Left forelimb (tissue), 1 donor: ENCODE measurements at places on chromosomes 16 and 17.

DNA sequence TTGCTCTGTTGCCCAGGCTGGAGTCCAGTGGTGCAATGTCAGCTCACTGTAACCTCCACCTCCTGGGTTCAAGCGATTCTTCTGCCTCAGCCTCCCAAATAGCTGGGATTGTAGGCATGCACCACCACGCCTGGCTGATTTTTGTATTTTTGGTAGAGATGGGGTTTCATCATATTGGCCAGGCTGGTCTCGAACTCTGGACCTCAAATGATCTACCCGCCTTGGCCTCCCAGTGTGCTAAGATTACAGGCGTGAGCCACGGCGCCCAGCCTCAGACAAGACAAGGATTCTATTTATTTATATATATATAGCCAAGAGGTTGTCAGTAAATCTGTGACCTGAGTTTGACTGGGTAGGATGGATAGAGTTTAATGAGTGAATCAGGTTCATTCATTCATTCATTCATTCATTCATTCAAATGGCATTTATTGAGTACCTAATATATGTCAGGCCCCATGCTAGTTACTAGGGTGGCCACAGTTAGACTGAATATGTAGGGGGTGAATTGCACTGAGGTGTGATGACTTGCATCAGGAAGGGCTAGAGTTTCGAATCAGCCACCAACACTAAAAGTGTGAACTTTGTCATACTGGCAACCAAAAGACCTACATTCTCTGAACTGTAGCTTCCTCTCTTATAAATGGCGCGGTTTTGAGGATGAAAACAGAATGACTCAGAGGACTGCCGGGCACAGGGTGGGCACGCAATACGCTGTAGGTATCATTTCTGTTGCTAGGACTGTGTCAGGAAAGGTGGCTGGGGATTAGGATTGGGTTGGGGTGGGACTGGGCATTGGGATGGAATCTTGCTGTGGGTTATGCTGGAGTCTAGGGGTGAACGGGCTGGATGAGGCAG, 37.8 kb downstream of the ITGAE start:
- no peak for DNase-seq

- no peak for DNase-seq
These were observed 40.3 kb downstream of the COX4I1 start for GRCh38 chr16:85839681-85840240.

DNA sequence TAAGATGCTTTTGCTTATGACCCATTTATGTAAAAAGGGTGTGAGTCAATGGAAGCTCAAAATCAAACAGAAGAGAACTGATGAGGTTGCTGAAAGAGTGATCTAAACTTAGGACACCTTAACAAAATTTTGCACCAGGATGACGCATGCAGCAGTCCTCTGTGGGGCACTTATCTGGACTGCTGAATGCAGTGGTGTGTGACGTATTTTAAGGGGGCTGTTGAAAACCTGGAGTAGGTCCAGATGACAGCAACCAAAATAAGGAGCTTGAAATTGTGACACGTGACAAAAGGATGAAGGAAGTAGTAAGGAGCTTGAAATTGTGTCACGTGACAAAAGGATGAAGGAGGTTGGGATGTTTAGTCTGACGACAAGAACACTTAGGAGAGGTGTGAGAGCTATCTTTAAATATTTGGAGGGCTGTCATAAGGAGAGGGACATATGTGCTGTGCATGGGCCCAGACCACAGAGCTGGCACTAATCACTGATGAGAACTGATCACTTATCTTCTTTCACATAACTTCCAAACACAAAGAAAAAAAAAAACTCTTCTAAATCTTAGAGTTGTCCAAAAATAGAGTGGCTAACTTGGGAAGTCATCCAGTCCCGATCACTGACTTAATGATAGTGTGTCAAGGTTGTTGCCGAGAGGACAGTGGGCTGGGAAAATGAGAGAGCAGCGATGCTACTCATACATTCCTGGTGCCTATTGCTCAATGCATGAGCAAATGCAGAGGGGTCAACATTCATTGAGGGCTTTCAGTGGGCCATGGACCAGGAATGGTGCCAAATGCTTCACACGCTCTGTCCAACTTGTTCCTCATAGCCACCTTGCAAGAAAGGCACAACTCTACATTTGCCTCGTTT, 264.2 kb upstream of the ZFHX3 start:
- DNase-seq: no peak

DNA sequence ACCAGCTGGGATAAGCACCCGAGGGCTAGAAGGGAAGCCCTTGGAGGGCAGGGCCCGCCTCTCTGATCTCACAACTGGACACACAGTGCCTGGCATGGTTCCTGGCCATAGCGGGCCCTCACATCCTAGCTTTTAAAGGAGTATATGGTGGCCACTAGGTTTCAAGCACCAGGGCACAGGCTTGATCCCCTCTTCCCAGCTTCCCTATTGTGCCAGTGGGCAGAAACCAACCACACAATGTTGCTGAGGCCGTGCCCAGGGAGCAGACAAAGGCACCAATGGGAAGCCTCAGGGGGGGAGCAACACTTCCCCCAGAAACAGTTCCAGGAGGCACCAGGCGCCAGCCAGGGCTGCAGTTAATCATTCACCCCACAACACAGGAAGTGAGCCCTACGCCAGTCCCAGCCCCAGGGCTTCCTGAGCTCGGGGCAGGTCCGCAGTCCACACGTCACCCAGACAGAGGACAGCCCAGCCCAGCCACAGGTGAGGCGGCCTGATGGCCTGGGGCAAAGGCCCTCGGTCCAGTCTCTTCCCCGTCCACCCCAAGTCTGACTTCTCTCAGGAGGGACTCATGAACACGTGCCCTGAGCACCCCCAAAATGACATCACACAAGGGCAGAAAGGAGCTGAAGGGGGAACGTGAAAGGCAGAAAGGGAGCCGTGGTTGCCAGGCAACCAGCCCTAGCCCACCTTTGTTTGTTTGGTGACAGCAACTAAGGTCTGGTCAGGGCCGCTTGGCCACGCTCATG, 12.8 kb downstream of the SMIM5 start:
- peak; percentile 50 for DNase-seq

DNA sequence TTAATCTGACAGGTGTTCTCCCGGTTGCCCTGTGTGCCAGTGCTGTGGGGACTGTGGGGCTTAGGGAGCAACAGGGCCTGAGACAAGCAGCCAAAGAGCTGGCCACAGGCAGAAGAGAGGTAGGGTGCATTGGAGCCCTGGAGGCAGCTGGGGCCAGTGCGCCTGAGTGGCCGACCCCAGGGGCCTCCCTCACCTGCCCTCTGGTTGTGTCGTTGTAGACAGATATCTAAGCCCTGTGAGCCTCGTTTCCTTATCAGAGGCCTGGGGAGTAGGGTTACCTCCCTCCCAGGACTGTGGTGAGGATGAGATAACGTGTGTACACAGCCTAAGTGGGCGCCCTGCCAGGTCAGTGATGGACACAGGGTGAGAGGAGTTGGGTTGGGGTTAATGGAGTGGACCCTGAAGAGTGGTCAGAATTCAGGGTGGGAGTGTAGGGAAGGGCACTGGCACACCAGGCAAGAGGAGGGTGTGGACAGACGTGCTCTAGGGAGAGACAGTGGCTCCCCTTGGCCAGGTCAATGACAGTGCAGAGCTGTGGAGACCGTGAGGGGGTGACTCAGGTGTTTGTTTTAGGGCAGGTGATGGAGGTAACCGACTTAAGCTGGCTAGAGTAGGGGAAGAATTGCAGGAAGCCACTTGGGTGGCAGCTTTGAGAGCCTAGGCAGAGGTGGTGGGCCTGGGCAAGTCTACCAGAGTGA, 3.4 kb downstream of the NARF start:
- DNase-seq: no peak

DNA sequence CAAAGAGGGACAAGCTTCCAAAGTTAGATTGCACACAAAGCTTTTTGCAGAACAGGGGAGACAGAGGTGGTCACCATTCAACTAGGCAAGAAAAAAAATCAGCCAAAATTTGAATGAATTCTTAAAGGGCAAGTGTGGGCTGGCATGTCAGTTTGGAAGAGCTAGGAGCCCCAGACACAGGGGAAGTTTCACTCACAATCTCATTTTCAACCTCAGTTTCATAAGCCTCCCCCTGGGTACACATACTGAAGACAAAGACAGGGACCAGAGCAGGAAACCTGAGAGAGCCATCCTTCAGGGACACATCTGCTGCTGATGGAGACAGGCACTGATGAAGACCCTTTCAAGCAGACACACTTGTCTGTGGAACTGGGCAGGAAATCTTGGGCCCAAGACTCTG, 106.3 kb upstream of the PSMD7 start:
- no peak for DNase-seq

DNA sequence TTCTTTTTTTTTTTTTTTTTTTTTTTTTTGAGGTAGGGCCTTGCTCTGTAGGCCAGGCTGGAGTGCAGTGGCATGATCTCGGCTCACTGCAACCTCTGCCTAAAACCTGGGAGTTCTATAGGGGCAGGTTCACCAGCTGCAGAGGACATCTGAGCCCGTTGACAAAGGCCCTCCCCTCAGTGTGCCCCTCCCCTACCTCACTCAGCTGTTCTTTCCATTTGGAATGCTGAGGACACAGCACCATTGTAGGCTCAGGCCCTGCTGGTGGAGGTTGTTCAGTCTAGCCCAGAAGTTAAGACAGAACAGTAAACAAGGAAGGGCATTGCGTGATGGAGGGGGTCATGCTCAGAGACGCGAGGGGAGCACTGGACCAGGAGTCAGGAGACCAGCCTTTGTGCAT, 21.8 kb upstream of the KIF19 start:
- no peak for DNase-seq
